ENCODE measurements at places on chromosomes 2 and 18.

GRCh38 chr2:53028225-53028624 lies 739.4 kb upstream of the CHAC2 start:
- no peak for DNase-seq

GRCh38 chr2:237122214-237122666 lies 36.6 kb downstream of the COPS8 start:
- DNase-seq, result peak; percentile 18

GRCh38 chr2:212832211-212833195 lies 293.9 kb upstream of the ERBB4 start:
- no peak for DNase-seq

GRCh38 chr2:48927355-48927754 lies 171.8 kb upstream of the LHCGR start:
- no peak for DNase-seq

GRCh38 chr18:79935925-79936324 lies 15.5 kb downstream of the SLC66A2 start:
- DNase-seq, result no peak

GRCh38 chr18:36217348-36217747 lies 30.1 kb downstream of the MOCOS start:
- no peak for DNase-seq

- DNase-seq, result no peak
Measured at GRCh38 chr2:43009448-43009847, 217.0 kb downstream of the ZFP36L2 start.

DNA sequence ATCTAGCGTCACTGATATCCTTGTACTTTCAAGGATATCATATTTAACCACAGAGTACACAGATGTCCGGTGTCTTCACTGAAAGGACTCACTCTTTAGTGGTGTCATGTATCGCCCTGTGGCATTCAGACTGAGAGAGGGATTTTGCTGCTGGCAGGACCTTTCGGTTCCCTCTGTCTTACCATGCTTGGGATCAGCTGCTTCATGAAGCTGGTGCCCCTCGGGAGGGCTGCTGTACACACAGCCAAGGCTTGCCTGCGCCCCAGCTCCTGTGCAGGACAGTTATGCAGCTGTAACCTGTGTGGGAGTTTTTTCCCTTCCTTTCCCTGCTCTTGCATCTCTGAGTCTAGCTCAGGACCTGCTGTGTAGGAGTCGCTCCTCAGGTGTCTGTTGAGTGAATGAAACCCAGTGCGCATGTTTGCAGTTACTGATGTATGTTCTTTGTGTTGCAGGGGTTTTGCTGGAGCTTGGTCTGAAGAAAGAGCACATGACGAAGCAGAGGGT lies 64.4 kb downstream of the GREB1 start:
- DNase-seq, result no peak

DNA sequence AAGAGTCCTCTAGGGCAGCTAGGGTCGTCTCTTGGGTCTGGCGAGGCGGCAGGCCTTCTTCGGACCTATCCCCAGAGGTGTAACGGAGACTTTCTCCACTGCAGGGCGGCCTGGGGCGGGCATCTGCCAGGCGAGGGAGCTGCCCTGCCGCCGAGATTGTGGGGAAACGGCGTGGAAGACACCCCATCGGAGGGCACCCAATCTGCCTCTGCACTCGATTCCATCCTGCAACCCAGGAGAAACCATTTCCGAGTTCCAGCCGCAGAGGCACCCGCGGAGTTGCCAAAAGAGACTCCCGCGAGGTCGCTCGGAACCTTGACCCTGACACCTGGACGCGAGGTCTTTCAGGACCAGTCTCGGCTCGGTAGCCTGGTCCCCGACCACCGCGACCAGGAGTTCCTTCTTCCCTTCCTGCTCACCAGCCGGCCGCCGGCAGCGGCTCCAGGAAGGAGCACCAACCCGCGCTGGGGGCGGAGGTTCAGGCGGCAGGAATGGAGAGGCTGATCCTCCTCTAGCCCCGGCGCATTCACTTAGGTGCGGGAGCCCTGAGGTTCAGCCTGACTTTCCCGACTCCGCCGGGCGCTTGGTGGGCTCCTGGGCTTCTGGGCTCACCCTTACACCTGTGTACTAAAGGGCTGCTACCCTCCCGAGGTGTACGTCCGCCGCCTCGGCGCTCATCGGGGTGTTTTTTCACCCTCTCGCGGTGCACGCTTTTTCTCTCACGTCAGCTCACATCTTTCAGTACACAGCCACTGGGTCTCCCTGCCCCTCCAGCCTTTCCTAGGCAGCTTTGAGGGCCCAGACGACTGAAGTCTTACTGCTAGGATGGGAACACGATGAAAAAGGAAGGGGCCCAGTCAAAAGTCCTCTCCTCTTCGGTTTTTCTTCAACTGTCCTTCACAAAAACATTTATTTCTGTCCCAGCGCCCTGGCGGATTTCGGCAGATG lies 8.1 kb downstream of the SIX2 start:
- DNase-seq, result no peak

- DNase-seq, result peak; percentile 52
Measured at GRCh38 chr2:8203364-8203763, 478.5 kb upstream of the ID2 start.

DNA sequence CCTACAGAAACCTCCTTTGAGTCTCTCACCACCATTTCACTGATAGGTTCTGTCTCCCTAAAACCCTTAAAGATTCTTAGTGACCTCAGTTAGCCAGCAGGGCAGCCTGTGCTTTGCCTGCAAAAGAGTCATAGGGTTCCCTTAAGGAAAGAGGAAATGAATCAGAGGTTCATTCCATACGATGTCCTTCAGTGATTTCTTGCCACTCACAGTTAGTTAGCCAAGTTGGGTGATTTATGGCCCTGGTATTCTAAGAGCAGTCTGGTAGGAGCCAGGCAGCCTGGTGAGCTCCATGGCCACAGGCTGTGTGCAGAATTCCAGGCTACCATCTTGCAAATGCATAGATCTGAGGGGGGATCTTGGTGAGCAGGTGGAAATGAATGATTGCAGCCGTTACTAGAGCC lies 18.7 kb upstream of the CCBE1 start:
- DNase-seq, result no peak

DNA sequence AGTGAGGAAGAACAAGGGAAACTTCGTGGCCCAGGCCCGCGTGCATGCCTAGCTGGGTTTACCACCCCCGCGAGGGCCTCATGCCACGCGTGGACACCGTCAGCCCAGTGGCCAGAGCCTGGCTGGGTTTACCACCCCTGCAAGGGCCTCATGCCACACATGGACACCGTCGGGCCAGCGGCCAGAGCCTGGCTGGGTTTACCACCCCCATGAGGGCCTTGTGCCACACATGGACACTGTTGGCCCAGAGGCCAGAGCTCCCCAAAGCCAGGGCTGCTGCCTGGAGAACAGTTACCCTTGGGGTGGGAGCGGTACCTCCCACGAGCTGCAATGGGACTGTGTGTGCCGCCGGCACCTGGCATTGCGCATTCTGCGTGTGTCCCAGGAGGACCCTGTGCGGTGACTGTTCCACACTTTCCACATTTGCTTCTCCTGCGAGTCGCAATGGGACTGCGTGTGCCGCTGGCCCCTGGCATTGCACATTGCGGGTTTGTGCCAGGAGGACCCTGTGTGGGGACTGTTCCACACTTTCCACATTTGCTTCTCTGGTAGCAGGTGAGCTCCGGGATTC lies 105.6 kb upstream of the CTDP1 start:
- DNase-seq, result no peak

GRCh38 chr18:32879497-32879896 lies 106.7 kb upstream of the KLHL14 start:
- no peak for DNase-seq

DNA sequence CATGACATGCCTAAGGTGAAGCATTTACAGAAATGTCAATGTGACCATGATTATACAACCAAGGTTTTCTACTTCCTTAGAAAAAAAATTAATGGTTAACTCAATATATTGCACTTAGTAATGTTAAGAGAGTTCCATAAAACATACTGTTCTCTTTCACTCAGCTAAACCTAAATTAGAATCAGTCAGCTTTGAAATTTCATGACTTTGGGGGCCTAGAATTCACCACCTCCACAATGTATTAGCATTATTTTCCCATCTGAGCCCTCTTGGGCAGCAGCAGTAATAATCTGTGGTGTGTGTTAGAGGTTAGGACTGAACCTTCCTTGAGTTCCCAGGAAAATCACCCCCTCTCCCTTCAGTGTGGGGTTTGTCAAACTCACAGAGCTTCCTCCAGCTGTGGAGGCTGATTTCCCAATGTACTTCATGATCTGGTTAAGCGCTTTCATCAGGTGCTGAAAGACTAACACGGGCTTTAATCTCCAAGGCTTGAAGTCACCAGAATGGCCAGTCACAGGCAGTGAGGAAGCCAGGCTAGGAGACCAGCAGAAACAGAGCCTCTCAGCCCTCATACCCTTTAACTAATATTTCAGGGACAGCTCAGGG lies 7.1 kb upstream of the UPP2 start:
- no peak for DNase-seq

DNA sequence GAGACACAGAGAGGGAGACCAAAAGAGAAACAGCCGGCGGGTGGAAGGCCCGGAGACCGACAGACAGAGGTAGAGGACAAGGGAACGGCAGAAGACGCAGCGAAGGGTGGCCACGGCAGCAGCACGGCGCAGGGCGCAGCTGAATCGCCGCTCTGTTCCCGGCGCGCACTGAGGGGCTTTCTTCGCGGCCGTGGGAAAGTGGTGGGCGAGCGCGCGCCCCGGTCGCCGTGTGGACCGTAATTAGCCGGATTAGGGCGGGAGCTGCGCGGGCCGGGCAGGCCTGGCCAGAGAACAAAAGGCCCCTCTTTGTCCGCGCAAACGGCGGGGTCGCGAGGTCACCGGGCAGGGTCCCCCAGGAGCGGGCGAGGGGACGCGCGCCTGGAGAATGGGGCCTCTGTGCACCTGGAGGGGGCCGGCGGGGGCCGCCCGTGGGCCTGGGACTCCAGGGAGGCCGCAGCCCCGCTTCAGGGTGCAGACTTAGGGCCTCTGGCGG lies 158.3 kb downstream of the ZFP36L2 start:
- no peak for DNase-seq

DNA sequence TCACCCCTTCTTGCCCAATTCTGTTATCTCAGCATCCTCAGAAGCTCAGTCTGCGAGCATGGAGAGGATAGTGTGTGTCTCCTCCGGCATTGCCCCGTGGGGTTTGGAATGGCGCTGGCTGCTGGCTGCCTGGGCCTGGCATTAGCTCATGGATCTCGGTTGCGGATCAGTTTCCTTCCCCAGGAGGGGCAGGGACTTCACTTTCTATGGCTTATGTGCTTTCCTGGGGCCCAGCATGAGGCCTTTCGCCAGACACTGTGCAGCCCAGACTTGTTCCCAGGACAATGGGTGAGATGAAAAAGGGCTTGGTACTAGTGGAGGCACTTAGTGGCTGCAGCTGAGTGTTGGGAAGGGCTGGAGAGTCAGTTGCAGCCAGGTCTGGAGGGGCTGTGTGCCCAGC lies 143.3 kb downstream of the GLI2 start:
- DNase-seq, result no peak

GRCh38 chr2:75595541-75596395 lies 35.0 kb upstream of the EVA1A start:
- DNase-seq, result no peak

- no peak for DNase-seq
Measured at GRCh38 chr2:236579746-236580315, 10.2 kb downstream of the ACKR3 start.

GRCh38 chr18:35508746-35509338 lies 11.1 kb upstream of the INO80C start:
- no peak for DNase-seq

- DNase-seq, result no peak
Measured at GRCh38 chr2:176813156-176813555, 399.4 kb upstream of the HNRNPA3 start.

GRCh38 chr2:32719933-32720716 lies 92.3 kb downstream of the TTC27 start:
- DNase-seq, result no peak

DNA sequence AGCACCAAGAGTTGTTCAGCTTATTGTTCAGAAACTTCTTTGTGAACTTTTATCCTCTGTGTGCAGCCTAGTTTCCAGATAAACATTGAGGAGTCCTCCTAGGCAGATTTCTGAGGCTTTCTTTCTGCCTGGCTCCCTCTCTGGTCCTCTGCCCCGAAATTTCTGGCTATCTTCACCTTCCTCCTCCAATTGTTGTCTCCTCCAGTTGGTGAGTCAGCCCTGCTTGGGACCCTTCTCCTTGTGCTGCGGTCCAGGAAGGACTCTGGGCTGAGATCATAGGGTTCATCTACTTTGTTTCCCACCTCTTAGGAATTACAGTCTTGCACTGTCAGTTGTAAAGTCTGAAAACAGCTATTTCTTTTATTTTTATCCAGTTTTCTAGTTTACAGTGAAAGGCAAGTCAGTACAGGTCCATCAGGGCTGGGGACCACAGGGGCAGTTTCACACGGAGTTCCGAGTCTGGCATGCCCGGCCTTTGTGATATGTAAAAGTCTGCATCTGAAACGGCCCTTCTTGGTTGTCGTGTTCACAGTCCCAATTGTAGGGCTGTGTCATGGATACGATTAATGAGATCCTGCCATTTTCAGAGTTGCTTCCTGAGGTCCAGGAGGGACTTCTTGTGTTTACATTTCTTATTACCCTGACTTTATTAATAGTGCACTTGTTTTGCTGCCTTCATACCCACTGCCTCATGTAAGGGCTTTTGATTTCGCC lies 100.8 kb downstream of the SMC6 start:
- DNase-seq, result no peak

- no peak for DNase-seq
Measured at GRCh38 chr2:189830510-189830909, 46.3 kb downstream of the PMS1 start.

GRCh38 chr2:148259674-148260073 lies 238.8 kb downstream of the MBD5 start:
- no peak for DNase-seq

GRCh38 chr2:109141006-109141600 lies 12.1 kb downstream of the SH3RF3 start:
- no peak for DNase-seq

Measured in CMK (cell line).